Stromal cell of bone marrow (primary cell): ENCODE measurements at places on chromosomes 12 and 14.

DNA sequence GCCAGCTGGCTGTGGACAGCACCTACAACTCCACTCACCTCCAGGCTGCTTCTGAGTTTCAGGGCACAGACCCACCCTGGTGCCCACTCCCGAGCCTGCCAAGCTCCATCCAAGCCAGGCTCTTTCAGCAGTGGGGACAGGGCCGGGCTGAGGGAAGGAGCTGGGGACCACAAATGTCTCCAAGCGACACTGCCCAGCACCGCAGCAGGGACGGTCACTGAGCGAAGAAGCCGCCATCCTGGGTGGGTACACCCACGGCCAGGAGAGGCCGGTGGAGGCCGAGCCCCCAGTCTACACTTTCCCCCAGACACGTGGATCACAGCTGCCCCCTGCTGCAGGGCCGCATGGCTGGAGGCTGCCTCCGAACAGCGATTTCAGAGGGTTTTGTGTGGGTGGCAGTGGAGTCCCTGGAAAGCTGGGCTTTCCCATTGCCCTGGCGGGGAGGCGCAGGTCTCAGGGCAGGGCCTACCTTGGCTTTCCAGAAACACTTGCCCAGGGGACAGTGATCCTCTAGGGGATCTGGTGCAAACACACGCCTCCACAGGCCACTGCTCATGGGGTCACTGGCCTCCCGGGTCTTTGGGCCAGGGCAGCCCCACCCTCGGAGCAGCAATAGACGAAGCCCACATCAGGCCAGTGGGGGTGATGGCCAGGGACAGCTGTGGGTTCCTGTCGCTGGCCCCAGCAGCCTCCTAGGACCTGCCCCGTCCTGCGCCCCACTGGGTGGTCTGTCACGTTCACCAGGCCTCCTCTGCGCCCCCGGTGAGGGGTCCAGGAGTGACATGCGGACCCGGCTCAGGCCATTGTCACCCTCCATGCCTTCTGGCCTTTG, 1.2 kb upstream of the GPR132 start:
- no peak for DNase-seq

DNA sequence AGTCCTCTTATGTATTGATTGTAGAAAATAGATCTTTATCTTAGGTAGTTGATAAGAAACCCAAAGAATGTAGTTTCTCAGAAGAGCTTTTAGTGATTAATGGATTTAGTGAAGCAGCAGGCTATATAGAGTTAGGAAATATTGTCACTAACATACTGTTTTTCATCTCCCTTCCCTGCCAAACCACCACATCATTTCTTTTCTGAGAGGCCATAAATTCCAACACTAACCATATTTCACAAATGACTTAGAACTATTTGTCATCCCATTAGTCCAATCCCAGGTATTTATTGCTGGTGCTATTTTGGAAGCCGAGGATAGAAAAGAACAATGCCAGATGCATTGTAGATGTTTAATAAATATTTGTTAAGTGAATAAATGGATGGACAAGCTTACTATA, 185.7 kb downstream of the KICS2 start:
- no peak for DNase-seq

DNA sequence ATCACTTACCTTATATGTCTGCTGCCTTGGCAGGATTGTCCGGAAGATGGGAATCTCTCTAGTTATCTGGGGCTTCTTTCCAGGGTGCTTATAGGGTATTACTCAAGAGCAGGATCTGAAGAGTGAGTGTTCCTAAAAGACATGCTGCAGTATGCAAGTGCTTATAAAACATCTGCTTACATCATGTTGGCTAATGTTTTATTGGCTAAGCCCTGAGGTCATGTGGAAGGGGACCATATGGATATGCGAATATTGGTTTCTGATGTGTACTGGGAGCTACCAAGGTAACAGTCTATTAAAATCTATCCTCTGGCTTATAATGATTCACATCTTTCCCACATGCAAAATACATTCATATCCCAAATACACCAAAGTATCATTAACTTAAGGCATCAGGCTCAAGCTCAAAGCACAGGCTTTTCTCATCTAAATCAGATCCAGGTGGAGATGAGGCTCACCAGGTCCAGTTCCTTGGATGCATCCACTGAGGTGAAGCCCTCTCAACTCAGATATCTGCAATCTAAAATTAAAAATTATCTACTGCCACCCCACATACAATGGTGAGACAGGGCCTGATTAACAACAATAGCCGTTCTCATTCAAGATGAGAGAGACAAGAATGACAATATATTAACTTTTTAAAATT, 29.8 kb downstream of the LRRIQ1 start:
- DNase-seq = no peak

DNA sequence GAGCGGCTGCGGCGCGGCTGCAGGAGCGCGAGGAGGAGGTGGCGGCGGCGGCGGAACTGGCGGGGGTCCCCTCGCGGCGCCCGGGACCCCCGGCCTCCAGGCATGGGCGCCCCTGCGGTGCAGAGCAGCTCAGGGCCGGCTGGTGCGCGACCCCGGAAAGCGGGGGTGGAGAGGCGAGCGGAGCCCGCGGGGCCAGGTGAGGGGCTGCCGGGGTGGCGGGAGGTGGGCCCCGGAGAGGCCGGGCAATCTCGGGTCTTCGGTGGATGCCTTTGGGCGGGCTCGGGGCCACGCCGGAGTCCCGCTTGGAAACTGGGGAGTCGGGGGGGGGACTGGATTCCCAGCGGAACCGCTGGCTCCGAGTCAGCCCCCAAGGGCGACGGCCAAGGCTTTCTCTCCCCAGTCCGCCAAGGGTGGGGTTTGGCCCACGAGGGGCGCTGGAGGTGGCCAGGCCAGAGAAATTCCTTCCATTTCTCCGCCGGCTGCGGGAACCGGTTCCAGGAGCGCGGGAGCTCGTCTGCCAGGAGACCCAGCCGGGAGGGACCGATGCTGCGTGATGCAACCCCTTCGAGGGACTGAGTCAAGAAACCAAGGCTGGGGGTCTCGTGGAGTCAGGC, 13.9 kb upstream of the NR4A1 start:
- DNase-seq = no peak

GRCh38 chr12:132172619-132173018, 28.4 kb downstream of the NOC4L start:
- DNase-seq = no peak

DNA sequence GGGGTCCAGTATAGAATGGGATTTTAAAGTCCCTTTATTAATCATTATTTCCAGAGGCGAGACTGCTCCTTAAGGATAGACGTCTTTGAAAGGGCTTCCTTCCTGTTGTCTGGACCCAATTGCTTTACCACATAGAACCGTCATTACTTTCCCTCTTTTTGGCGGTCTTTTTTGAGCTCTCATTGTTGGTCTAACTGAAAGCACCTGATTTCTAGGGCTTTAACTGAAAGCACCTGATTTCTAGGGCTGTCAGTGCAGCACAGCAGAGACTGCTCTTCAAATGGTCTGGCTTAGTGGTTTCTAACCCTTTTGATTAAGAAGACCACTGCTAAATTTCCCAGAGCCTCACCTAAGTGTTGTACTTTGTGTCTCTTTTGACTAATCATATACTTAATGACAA, 95.8 kb downstream of the PRKCH start:
- no peak for DNase-seq

GRCh38 chr12:124542021-124542949, 25.1 kb downstream of the NCOR2 start:
- DNase-seq = no peak

DNA sequence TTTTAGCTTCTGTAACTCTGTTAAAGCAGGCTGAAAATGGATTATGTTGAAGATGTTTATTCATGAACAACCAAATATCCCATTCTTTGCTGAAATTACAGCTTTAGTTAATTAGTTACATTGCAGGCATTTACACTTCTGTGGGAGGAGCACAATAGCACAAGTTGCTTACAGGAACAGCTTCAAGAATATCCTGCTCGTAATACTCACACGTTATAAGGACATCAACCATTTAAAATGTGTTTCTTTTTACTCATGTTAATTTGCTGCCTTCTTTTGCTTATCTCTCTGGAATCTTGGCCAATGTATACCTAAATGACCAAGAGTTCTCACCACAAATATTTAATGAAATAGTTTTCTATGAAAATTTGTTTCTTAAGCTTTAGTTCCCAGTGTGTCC, 305.2 kb upstream of the SYT1 start:
- no peak for DNase-seq

DNA sequence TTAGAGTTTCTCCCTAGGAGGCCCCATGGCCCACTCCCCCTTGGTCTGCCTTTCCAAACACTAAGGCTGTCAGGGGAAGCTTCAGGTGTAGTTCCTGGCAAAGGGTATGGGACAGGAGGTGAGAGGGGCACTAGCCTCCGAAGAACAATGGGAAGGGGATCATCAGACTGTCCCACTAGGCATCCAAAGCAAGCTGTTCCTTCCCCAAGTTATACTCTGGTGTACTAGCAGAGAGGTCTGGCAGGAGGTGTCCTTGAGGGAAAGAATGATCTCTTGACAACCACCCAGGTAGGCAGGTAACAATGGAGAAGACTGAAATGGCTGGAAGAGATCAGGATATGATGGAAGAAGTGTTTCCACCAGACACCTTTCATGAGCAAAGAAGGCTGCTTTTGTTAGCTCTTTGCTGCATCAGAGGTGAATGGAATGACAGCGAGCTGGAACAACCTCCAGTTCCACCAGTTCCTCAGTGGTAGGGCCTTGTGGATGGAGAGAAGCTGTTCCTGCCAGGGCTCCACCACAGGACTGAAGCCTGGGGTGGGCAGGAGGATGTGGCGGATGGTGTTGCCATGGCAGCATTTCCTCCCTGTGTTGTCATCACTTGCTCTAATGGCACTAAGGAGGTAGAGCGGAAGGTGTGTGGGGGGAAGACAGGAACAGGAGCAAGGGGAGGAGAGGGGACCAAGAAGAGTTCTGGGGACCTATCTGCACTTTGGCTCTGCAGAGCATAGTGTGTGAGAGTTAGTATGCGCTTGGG, 2.3 kb upstream of the AGAP2 start:
- DNase-seq = no peak

DNA sequence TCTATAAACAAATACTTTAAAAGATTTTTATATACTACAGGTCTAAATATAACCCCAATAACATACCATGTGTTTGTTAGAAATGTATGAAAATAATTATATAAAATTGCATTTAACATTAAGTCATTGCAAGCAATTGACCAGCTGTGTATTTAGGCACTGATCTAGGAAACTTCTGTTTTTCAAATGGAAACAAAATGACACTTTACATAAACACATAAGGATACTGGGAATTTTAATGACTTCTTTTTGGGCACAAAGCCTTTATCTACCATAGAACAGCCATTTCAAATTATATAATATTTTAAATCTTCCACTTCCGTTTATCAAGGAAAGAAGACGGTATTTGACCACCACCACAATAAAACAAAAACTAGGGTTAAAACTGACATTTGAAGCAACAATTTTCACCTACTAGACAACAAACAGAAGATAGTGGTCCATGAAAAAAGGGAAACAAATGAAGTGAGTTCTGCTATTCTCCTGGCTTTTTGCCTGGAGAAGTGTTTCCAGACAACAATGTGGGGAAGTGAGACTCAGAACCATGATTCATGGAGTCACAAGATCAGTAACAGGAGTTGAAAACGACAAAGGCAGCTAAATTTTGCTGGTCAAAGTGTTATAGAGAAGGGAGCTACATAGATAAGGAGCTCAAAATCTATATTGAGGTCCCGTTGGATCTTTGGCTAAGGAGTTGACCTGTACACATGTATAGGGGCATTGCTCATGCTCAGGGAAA, 475.1 kb downstream of the TRHDE start:
- DNase-seq = no peak

- DNase-seq = no peak
These were observed 193.7 kb upstream of the FRMD6 start for GRCh38 chr14:51457843-51458562.

DNA sequence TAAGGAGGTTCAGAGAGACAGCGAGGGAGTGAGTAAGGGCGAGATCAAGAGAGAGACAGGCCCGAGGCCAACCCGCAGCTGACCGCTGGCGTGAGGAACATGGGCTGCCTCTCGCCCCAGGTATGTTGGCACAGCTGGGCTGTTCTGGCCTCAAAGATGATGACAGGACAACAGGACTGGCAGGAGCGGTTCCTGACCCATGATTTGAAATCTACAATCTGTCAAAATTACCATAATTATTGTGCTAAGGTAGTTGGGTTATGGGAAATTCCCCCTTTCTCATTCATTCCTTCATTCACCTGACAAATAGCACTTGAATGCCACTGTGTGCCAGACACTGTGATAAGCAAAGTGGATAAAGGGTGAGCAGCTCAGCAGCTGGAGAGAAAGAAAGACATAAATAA, 5.1 kb upstream of the ENDOU start:
- DNase-seq = no peak

GRCh38 chr12:116600959-116601918, 42.1 kb downstream of the MAP1LC3B2 start:
- peak; percentile 49 for DNase-seq

- DNase-seq = peak; percentile 57
These were observed 400 bp downstream of the CHST11 start for GRCh38 chr12:104456950-104457745.

GRCh38 chr12:76777765-76778216, 13.9 kb downstream of the ZDHHC17 start:
- DNase-seq = no peak

DNA sequence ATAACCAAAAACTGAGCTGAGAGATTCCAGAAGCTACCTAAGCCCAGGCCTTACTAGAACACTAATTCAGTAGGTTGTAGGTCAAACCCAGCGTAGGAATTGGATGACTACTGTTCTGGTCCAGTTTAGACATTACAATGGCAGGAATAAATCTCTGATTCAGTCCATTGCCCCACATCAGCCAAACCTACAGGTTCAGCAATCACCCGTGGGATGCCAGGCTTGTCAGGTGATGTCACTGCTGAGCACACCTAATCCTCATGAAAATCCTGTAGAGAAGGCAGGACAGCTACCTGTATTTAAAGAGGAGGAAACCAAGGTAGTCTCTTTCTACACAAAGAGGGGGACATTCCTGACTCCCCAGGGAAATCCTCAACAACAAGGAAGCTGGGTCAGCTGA, 63.7 kb downstream of the RFX4 start:
- DNase-seq = no peak

GRCh38 chr12:117363953-117364486, 2.6 kb upstream of the NOS1 start:
- DNase-seq = no peak

GRCh38 chr12:8946733-8947132, 2.7 kb downstream of the M6PR start:
- no peak for DNase-seq

DNA sequence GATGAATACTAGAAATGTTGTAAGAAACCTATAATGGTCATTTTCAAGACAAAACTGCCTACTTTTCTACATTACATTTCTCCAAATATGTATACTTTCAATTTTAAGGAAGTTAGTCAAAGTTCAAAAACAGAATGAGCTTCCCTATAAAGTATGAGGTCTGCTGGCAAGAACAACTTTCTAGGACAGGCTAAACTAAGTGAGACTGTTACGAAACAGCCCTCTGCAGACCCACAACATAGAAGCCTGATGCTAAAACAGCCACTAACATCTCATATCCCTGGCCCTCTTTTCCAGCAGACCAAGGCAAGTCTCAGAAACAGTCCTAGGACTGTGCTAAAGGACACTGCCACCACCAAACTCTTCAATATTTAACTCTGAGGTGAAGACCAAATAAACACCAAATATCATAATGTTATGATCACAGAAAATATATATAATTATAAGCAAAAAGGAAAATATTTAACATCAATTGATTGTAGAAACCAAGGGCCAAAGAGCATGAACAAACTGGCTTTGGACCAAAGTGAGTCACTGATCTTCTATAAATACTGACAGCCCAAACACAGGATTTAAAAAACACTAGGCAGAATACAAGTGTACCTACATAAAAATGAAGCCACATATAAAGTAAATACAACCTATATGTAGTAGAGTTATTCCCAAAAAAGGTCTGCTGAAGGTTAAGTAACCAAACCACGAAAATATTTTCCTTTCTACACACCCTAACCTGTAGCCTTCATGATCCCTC, 27.7 kb downstream of the PPP4R3A start:
- peak; percentile 40 for DNase-seq
